ENCODE measurements at places on chromosomes 11 and 22.

DNA sequence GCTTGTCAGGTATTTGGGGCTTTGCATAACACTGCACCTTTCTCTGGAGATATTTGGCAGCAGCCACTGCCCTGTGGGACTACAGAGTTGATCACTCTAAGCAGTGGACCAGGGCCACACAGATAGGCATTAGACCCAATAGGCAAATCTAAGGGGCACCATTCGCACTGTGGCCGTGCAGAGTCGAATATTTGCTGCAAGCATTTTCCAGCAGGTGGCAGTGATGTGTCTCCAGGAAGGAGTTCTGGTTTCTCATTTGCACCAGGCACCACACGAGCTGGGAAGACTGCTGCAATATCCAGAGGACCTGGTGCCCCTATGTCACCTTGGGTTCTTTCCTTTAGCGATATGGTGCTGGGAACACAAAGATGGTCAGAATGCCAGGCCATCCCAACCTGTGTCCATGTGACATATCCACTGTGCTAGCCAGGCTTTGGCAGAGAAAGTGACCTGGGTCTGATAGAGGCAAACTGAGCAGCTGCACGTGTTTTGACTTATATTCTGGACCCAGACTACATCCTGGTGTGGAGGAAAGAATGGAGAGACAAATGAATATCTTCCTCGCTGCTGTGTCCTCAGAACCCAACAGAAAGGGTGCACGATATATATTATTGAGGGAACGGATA, 318.7 kb downstream of the BUD13 start:
- DNase-seq: peak; percentile 5

- DNase-seq: peak; percentile 25
These were observed 1.0 kb downstream of the ZNF70 start for GRCh38 chr22:23749841-23750301.

DNA sequence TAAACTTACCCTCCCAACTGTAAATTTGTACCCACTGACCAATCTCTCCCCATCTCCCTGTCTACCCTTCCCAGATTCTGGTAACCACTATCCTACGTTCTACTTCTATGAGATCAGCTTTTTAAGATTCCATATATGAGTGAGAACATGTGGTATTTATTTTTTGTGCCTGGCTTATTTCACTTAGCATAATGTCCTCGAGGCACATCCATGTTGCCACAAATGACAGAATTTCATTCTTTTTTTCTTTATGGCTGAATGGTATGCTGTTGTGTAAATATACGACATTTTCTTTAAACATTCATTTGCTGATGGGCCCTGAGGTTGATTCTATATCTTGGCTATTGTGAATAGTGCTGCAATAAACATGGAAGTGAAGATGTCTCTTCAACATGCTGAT, 74.7 kb upstream of the RRM1 start:
- DNase-seq: no peak

GRCh38 chr11:13009476-13009920, 382 bp downstream of the RASSF10 start:
- peak; percentile 29 for DNase-seq

- no peak for DNase-seq
These were observed 163.4 kb upstream of the NECTIN1 start for GRCh38 chr11:119892311-119892808.

DNA sequence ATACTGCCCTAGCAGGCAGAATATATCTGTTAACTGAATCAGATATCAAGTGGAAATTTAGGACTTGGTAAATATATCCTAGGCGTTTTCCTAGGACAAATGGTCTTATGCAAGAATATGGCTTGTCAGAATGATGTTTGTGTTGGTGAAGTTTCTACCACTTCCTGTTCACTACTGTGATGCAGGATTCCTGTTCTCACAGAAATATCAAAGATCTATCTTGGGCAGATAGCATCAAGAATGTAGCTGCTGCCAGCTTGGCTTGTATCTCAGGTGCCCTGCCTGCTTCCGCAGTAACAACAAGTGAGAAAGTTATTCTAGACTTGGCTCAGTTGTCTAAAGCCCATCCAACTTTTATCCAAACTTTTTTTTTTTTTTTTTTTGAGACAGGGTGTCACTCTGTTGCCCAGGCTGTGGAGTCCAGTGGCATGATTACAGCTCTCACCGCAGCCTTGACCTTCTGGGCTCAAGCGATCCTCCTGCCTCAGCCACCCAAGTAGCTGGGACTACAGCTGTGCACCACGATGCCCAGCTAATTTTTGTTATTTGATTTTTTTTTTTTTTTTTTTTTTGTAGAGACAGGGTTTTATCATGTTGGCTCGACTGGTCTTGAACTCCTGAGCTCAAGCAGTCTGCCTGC, 61.3 kb downstream of the PPME1 start:
- no peak for DNase-seq

DNA sequence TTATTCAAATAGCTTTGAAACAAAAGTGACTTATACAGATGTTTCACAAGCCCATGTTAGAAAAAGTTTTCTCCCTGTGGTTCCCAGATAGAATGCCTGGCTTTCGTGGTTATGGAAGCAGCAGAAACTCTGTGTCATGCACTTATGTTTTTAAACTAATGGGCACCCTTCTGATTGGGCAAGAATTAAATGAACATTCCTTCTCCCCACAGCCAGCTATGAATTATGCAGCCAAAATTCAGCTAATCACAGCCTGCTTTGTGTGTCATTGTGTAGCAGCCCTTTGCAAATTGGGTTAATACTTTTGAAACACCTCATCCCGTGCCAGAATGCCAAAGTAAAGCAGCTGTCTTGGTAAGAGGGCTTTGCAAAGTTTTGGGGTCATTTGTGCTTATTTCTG, 46.9 kb downstream of the PANX1 start:
- peak; percentile 97 for DNase-seq

- no peak for DNase-seq
These were observed 161.1 kb upstream of the GRK3 start for GRCh38 chr22:25403284-25403810.

DNA sequence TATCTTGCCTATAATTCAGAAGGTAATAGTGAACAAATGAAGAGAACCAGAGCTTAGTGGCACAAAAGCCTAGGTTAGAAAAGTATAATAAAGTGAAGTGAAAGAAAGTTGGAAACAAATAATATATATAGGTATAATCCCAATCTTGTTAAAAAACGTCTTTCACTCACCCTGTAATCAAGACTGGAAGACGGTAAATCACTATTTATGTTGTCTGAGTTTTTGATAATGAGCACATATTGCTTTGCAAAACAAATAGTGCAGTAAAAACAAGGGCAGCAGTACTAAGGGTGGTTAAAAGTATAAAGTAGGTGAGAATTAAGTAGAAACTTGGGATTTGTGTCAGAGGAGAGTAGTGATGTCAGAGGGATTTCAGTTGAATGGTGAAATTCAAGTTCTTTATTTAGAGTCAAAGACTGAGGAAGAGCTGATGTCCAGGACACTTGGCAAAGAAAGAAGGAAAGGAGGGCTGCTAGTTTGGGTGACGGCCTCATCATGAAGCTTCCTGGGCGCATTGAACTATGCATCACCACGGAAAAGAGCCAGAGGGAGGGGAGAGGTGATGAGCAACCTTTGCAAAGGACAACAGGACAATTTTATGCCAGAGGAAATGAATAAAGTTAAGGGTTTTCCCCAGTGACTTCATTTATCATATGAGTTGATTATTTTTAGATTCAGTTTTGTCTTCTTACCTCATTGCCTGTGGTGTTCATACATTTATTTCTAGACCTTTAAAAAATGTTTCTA, 11.4 kb downstream of the NCAM1 start:
- DNase-seq: no peak

DNA sequence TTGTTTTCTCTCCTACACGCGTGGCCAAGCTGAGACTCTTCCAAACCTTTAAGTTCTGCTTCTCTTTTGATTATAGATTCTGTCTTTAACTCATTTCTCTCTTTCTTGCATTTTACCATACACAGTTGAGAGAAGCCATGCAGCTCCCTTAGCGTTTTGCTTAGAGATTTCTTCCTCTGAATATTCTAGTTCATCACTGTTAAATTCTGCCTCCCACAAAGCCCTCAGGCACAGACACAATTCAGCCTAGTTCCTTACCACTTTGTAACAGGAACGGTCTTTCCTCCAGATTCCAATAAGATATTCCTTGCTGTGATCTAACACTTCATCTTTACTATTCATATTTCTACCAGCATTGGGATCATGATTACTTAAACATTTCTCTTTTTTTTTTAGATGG, 24.7 kb upstream of the CD81 start:
- no peak for DNase-seq

DNA sequence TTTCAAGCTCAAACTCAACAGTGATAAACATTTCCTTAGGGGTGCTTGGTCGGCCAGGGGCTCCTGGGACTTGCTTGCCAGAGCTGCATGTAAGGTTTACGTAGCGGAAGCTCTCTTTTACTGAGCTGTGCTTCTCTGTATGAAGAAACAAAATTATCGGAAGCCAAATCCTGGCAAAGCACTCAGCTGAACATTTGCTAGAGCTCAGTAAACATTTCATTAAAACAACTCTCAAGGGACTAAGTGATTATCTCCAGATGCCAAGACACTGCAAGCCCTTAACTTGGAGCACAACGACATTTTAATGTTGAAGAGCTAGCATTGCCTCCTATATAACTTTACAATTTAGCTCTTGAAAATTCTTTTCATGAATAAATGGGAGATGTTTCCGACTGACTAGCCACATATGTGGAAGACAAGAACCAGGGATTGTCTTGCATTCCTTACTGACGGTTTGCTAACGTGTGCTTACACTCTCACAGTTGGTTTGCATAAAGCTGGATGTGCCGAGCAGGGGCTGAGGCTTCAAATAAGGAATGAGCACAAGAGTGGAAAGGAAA, 43.4 kb downstream of the SCUBE2 start:
- DNase-seq: peak; percentile 83

GRCh38 chr11:114912826-114913225, 234.5 kb downstream of the NXPE2 start:
- no peak for DNase-seq

- peak; percentile 78 for DNase-seq
These were observed 249.0 kb downstream of the DYNC2H1 start for GRCh38 chr11:103358251-103358650.

- DNase-seq: no peak
These were observed 16.5 kb downstream of the NAP1L4 start for GRCh38 chr11:2975594-2975993.

GRCh38 chr11:122743097-122743741, 87.7 kb downstream of the UBASH3B start:
- no peak for DNase-seq

GRCh38 chr11:27011560-27012233, 17.8 kb downstream of the FIBIN start:
- no peak for DNase-seq

GRCh38 chr11:72609045-72609444, 65.2 kb downstream of the PDE2A start:
- peak; percentile 34 for DNase-seq

DNA sequence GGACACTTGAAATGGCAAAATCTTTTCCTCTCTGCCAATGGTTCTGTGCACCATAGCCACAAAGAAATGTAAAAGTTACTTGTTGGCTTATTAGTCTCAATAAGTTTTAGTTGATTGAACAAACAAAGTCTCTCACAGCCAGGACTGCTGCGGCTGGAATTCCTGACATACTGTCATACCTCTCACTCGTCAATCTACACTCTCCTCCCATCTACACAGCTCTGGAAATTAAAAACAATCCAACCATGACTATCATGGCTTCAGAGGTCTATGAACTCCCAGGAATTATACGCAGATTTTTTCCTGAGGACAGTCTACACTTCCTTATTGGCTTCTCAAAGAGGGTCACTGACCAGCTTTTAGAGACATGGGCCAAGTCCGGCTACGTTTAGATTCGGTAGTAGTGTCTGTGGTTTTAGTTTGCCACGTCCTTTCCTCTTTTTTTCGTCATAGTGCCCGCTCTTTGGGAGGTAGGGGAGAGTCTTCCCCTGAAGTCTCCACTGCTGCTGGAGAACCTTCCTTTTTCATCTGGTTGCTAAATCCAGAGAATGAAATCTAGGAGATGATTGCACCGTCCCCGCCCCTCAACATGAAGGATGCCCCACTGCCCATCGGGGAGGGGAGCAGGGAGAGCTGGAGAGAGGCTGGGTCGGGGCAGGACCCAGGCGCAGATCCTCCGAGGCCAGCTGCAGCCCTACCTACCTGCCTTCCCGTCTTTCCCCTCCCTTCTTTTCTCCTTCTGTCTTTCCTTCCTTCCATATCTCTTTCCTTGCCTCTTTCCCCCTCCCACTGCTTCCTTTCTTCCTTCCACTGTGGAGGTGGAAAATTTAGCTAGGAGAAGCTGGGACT, 1.0 kb upstream of the PLEKHB1 start:
- DNase-seq: no peak

DNA sequence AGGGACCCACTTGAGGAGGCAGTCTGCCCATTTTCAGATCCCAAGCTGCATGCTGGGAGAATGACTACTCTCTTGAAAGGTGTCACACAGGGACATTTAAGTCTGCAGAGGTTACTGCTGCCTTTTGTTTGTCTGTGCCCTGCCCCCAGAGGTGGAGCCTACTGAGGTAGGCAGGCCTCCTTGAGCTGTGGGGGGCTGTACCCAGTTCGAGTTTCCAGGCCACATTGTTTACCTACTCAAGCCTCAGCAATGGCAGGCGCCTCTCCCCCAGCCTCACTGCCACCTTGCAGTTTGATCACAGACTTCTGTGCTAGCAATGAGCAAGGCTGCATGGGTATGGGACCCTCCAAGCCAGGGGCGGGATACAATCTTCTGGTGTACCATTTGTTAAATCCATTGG, 126.0 kb downstream of the OR4A5 start:
- no peak for DNase-seq

DNA sequence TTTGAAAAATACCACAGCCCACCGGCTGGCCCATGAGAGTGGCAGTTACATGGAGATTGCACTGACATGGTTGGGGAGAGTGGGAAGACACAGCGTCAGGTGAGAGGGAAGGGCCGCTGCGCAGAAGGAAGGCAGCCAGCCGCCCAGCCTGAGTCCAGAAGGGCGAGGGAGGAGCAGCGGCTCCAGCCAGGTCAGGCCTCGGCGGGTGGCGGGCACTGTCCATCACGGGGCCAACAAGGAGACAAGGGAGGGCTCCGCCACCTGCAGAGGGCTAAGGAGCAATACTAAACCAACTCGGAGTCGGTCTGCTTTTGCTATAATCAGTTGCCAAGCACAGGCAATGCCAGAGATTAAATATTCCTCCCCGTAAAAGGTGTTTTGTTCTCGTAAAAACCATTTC, 384.5 kb downstream of the TBC1D22A start:
- no peak for DNase-seq

DNA sequence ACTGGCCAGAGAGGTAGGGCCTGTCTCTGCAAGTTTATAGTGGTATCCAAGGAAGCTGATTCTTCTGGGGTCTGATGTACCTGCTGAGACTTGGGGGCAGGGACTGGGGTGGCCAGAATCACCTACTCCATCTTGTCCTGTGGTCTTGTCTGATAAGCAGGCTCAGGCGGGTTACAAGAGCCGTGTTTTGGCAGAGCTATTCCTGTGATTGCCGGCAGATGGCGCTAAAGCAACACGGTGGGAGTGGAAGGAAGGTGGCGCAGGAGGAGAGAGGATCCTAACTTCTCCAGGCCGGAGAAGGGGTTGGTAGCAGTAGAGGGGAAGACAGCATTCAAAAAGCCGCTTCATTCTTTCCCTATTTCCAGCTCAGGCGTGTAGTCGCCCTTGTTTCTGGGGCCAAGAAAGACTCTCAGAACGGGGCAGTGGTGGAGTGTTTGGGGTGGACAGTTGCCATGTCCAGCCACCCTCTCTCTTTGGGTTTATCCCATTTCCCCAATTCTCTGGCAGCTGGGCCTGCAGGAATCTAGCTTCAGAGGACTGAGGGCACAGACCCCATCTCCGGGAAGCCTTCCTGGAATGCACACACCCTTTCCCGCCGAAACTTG, 15.1 kb downstream of the CHRM1 start:
- peak; percentile 77 for DNase-seq
